ENCODE measurements at places on chromosomes 2 and 18. TPM values are rescaled to one million over a fixed set of nuclear protein-coding genes. Genes with fewer than 3 reads are reported as not detected.

The UGT1A5 gene
- not detected for total RNA-seq

DNA sequence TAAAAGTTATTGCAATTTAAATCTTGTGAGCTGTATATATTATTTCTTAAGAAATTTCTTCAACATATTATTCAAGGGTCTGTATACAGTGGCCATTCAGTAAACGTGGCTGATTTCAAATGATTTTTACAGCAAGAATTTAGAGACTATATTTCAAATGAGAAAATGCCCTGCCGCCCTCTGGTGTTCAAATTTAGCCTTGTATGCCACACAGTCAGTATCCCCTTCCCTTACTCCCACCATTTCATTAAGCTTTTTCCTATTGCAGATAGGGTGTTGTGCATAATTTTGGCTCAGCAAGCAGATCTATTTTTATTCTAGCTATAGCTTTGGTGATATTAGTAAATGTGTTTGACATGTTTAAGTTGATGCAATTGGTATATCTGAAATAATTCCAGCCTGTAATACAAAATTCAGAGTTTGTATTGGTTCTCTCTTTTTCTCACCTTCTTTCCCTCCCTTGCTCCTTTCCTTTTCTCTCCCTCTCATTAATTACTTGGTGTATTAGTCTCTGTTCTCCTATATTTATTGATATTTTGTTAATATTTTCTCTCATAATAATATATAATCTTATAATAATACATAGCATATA, 22.8 kb upstream of the SCN7A start:
- no peak for ATAC-seq

DNA sequence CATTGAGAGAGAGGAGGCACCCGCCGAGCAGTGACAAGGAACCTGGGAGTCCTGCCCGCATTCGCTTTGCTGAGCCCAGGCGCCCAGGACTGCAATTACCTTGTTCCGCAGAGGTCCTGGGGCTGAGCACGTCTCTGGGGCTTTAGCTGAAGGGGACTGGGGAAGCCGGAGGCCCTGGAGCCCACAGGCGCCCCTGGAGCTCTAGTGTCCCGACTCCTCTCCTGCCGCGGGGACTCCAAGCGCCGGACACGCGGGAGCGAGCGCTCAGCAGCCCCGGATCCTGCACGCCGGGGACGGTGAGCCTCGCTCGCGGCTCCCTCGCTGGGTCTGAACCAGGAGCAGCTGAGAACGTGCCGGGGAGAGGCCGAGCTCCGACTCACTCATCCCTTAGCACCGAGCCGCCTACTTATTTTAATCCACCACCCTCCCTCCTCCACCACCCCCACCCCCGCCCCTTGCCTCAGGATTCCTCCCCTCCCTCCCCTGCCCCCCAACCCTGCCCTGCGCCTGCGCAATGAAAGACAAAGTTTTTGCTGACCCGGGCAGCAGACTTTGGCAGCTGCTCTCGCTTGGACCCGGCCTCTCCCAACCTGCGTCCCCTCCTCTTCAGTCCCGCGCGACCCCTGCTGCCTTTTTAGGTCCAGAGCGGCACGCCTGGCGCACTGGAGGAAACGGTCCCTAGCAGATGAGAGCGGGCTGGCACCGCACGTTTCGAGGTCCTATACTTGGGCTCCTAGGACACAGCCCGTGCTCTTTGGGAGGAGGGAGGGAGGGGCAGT, at the start of gene OSR1:
Gene OSR1 (minus strand): TSS at position 382 of the 779 bp plus-strand sequence. CDS start 4,818 bp downstream, outside the sequence.
- peak; percentile 71 for ATAC-seq

The SERPINB10 gene
- not detected for total RNA-seq

DNA sequence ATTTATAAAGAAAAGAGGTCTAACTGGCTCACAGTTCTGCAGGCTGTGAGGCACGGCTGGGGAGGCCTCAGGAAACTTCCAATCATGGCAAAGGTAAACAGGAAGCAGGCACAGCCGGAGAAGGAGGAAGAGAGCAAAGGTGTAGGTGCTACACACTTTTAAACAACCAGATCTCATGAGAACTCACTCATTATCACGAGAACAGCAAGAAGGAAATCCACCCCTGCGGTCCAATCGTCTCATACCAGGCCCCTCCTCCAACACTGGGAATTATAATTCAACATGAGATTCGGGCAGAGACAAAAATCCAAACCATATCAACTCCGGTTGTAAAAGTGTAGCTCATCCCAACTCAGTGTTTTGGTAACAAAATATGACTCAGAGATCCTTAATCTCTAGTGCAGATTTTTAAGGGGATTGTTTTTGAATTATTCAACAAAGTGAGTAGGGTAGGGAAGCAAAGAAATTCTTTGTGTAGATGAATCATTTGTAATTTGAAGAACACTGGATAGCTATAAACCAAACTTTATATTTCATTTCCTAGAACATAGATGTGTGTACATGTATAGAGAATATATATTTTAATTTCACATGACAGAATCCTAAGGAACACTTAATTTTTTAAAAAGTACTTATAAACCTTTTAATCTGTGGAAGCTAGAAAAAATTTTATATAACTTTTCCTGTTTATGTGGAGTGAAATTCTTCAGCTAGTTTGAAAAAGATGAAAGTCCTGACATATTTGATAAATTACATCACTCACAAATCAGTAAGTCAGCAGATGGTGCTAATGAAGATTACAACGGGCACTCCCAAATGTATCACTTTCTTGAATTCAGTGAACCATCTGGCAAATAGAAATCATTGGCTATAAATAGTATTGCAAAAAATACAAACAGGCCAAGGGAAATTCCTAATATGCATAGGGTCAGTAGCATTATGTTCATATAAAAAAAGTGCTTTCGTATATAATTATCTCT, 130.1 kb downstream of the OLA1 start:
- no peak for ATAC-seq

GRCh38 chr18:3048121-3048520, 35.2 kb upstream of the LPIN2 start:
- ATAC-seq = no peak

DNA sequence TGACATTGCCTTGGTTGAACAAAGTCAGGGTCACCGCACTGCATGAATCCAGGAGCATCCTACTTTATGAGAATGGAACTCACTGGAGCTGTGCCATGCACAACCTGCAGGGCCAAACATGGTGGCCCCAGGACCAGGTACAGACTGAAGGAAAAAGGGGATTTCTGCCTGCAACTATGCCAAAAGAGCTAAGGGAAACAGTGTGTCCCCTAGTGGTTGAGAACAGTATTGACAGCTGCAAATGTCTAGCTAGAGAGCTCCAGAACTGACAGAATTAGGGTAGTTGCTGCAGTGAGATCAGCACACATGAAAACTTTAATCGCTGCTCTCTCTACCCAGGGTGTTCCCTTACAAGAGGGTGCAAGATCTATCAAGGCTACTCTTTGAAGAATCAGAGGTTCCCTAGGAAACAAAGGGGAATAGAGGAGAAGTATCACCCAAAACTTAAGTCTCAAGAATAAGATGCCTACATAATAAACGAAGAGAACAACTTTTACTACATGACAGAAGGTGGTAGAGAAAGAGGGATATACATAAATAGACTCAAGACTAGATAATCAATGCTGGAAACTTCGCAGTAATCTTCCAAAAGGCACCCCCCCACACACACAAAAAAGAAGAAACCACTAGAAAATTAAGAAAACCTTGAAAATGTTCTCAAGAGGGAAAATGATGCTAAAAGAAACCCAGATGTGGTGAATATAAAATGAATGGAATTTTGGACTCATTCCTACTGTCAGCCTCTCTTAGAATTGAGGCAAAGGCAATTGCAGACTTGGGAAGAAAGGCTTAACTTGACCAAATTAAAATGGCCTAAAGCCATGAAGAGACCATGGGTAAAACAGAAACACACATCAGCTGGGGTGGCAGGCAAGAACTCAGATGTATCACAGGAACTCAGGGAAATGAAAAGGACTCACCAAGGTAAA, 43.6 kb upstream of the IHH start:
- ATAC-seq = no peak

All from gastroesophageal sphincter (tissue), 4 donors.